ENCODE measurements at places on chromosomes 16 and 17.

- no peak for DNase-seq
These were observed 5.3 kb downstream of the UBTF start for GRCh38 chr17:44214230-44214494.

- DNase-seq, result no peak
These were observed 18.9 kb upstream of the SLC25A19 start for GRCh38 chr17:75307957-75308731.

GRCh38 chr17:17112628-17113200 is 70.5 kb downstream of the MPRIP start:
- no peak for DNase-seq

- no peak for DNase-seq
These were observed 64.8 kb upstream of the NOG start for GRCh38 chr17:56528696-56529095.

GRCh38 chr17:20073055-20073979 is 64.2 kb downstream of the SPECC1 start:
- no peak for DNase-seq

DNA sequence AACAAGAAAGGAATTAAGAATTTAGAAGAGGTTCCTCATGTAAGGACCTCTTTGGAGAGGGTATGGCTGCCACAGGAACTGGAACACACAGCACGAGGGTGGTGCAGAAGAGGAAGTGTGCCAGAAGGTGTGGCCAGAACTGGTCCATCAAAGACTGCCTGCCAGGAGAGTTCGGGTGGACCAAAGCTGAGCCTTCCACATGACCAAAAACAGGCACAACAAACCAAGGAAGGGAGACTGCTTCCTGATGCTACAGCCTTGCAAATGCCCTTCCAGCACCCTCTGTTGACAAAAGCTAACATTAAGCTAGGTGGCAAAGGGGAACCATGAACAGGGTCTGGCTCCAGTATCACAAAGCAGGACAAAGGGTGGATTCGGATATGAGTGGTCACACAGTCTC is 125.8 kb upstream of the TMEM97 start:
- DNase-seq, result no peak

GRCh38 chr16:8959921-8960787 is 3.6 kb downstream of the USP7 start:
- no peak for DNase-seq

- DNase-seq, result no peak
These were observed 117.8 kb upstream of the FAM20A start for GRCh38 chr17:68718926-68719325.

DNA sequence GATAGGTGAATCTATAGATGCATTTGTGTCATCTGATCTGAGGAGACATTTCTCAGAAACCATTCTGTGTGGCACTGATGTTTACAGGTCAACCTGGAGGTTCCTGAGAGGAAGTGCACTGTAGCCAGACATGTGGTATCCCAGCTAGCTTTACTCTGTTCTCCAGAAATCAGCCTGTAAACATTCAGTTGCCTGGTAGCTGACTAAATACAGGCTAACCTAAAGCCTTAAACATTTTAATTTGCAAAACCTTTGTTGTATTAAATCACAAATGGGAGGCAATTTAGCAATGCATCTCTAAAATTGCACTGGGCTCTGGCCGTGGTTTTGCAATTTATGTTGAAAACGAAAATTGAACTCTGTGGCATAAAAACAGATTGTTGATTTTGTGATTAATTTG is 207.6 kb downstream of the FTO start:
- no peak for DNase-seq

DNA sequence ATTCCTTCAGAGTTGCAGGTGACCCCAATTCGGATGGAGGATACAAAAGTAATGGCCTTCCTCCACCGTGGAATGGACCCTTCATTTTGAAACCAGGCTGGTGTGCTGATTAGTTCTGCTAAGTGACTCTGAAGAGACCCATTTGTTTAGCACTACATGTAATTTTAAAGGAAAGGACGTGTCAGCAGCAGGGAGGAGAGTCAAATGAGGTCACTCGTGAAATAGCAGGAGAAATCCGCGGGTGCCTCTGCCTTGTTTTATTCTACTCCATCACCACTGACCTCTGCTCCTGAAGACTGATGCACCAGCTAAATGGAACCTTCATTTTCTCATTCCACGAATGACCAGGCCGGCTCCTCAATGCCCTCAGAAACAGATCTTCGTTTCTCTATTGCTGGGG is 589.2 kb downstream of the CDH11 start:
- no peak for DNase-seq

DNA sequence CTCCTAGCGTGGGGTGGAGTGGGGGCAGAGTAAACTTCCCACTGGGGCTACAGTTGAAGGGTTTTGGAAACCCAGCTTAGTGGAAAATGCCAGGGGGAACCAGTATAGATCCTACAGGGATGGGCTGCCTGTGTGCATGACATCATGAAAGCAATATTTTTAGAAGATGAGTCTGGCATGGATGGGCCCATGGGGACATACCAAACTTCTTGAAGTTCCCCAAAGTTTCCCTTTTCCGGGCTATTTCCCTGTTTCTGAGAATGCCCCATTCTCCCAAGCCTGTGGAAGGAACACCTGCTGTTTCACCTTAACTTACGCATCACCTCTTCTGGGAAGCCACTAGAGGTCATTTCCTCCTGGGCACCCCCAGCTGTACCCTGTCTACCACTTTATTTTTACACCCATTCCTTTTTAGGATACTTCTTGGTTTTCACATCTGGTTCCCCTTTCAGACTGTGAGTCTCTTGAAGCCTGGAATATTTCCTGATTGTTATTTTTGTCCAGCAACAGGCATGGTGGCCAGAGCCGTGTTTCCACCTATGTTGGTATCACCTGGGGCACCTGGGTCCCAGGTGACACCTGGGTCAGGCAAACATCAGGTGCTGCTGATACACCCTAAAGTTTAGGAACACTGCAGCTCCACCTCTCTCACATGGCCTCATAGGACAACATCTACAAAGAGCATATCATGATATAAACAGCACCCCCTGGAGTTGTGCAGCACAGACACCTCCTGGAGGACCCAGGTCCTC is 9.8 kb downstream of the SOCS3 start:
- DNase-seq, result no peak

GRCh38 chr17:29838961-29839360 is 91.1 kb downstream of the SSH2 start:
- peak; percentile 15 for DNase-seq

- no peak for DNase-seq
These were observed 105.1 kb upstream of the SDK2 start for GRCh38 chr17:73749337-73749823.

- DNase-seq, result no peak
These were observed 7.4 kb upstream of the TMEM220 start for GRCh38 chr17:10737168-10737622.

GRCh38 chr16:85330694-85331188 is 218.5 kb upstream of the CIBAR2 start:
- peak; percentile 92 for DNase-seq

GRCh38 chr17:2855063-2855600 is 58.9 kb downstream of the RAP1GAP2 start:
- no peak for DNase-seq

DNA sequence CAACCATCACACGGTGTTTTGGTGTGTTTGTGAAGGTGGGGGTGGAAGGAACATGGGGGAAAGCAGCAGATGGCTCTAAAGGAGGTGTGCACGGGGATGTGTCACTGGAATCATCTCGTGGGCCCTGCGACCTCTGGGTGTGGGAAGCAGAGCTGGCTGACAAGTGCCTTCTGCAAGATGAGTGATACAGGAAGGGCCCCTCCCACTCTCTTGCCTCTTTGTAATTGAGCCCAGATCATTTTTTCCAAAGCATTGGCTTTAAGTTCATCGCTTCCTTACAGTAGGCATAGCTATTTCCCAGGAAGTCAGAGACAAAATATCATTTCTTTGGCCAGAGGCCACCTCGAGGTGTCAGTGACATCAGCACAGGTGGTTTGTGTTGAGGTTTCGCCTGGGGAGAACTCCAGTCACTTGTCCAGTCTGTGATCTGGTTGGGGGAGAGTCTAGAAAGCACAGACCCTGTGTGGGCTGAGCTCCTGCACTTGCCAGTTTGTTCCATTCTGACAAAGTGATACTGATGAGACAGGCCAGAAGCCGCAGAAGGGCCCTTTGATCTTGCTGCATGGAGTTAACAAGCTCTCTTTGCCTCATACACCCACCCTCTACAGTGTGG is 20.6 kb upstream of the SNTB2 start:
- no peak for DNase-seq

- no peak for DNase-seq
These were observed 90.3 kb downstream of the EMP2 start for GRCh38 chr16:10490141-10490540.

DNA sequence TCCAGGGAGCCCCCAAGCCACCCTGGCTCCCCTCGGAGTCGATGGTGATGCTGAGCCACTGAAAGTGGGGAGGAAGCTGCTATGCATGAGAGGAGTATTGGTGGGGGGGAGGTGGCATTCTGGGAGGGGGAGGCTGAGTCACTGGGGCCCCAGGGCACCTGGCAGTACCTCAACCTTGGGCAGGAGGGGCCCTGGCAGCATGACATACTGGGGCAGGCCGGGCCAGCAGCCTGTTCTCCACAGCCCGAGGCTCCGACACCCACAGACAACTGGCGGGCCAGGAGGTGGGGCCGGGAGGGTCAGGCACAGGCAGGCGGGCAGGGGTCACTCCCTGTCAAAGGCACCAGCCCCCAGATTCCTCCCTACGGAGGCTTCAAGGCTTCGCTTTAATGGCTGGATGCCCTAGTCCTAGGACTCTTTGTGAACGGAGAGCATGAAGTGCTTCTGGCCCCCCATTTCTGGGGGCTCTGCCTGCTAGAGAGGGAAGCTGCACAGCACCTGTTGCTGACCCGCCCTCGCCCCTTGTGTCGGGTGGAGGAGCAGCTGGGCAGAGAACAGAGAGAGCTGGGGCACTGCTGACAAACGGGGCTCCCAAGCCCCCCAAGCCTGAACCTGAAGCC is 928 bp downstream of the CASKIN2 start:
- DNase-seq, result no peak

- DNase-seq, result no peak
These were observed 54.8 kb downstream of the VAC14 start for GRCh38 chr16:70746040-70746707.

DNA sequence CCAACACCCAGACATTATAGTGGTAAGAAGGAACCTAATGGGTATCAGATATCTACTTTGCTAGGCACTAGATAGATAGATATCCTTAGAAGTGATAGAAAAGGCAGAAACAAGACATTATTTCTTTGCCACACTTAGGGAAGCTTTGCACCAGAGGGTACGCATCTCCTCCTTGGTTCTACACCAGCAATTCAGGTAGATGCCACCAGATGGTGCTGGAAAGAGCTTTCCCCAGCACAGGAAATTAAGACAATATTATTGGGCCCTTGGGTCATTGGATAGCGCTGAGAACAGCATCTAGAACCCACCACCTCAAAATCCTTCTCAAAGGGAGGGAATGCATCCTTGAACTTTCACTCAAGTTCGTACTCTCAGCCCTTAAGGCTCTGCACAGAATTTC is 173.8 kb upstream of the CCL2 start:
- DNase-seq, result peak; percentile 9

GRCh38 chr17:7552621-7553051 is 3.8 kb downstream of the TNFSF12 start:
- no peak for DNase-seq

GRCh38 chr17:48262982-48263730 is 155.6 kb downstream of the SNX11 start:
- no peak for DNase-seq

- DNase-seq, result no peak
These were observed 27.7 kb downstream of the NCOR1 start for GRCh38 chr17:16187642-16188041.

GRCh38 chr17:68238164-68238870 is 9.5 kb upstream of the AMZ2 start:
- DNase-seq, result no peak

All from NT2/D1 (cell line).